Nephron progenitor cell (in vitro differentiated cells): ENCODE measurements at places on chromosomes 16 and 17.

DNA sequence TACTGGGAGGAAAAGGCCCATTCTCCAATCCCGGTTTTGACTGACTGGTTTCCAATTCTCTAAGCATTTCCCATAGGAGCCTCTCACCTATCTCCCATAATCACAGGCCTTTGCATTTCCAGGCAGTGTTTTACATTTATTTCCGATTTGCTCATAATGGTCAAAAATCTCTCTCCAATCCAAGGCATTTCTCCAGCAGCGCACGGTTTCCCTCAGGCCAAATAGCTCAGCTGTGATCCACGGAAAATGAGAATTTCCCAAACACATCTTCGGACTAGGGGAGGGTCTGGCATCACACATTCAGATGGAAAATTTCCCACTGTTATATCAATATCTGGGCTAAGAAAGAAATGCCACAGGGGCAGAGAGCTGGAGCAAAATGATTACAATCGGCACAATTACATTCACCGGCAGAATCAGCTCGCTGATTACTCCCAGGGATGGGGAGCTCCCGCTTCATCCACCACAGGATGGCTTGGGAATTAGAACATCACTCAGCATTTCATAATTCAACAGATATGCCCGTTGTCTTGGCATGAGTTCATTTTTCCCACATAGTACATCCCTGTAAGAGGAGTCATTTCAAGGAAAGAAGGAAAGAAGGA, 6.7 kb downstream of the PIPOX start:
- H3K4me1 ChIP-seq: peaks cover 56% of the 10 kb centered on the region
- peaks cover 20% of the 10 kb centered on the region for H3K27me3 ChIP-seq
- no peak overlapping the region for H3K4me3 ChIP-seq
- no peak overlapping the region for H3K27ac ChIP-seq

- no peaks in the 10 kb centered on the region for H3K36me3 ChIP-seq
- no peak overlapping the region for H3K4me3 ChIP-seq
- H3K27ac ChIP-seq: no peak overlapping the region
Observed at GRCh38 chr17:17537311-17538099, 41.3 kb upstream of the RASD1 start.

DNA sequence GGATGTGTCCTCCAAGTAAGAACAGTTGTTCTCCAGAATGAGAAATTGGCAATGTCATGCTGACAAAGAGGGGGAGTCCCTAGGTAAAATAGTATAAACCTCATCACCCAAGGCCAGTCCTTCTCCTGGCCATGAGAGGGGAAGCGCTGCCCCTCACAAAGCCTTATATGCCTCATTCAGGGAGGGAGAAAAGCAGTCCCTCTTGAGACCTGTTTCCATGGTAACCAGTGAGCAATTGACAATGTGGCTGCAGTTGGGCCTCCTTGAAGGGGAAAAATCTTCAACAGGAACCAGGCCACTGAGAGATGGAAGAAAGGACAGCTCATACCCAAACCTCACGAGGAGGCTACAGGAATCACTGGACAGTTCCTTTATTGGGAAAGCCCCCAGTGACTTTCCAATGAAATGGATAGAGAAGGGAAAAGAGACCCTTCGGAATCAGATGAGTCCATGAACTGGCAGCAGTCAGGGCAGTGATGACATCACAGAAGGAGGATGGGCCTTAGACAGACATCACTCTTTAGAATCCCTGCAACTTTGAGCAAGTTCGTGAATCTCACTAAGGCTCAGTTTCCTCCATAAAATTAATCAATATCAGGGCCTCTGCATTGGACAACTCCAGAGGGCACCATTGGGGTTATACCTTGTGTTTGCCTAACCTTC, 275.7 kb downstream of the TOX3 start:
- H3K4me1 ChIP-seq: peaks cover 13% of the 10 kb centered on the region
- no peak overlapping the region for H3K4me3 ChIP-seq
- H3K36me3 ChIP-seq: no peaks in the 10 kb centered on the region
- DNase-seq: no peak

DNA sequence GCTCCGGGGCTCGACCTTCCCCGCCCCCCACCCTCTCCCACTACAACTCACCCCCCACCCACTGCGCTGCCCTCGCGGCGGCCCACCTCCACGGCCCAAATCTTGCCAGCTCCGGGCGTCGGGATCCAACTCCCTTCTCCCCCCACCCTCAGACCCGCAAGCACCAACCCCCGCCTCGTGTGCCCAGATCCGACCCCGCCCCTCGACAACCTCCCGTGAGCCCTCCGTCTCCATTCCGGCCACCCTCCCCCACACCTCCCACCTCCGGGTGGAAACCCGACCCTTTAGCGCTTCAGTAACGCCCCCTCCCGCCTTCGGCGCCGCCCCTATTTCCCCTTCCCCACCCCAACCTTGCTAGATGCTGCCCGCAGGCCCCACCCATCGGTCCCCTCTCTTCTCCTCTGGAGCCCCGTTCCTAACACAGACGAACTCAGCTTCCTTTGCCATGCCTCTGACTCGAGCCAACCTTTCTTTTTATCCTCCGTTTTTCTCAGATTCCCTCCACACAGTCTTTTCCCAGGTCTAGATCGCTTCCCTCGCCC, 717 bp downstream of the UBE2Z start:
- DNase-seq: peak; percentile 97
- no peaks in the 10 kb centered on the region for H3K27me3 ChIP-seq
- peaks cover 30% of the 10 kb centered on the region for H3K36me3 ChIP-seq
- peaks cover 58% of the 10 kb centered on the region for H3K4me1 ChIP-seq
- peak overlapping the region; percentile 74 for H3K27ac ChIP-seq

DNA sequence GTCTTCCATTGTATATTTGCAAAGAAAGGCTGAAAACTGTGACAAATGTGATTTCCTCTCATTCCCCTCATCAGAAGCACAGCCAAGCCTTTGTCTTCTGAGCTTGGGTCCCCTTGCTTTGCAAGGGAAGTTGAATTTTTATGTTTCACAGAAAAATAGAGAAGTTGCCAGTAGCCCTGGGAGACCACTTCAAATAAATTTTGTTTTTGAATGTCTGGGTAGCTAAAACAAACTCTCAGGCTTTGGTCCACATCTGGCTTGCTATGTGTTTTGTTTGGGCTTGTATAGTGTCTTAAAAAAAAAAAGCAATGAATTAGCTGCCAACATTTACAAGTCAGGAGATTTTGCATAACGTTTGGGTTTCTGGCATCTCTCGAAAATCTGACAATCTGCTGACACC, 24.1 kb downstream of the PIK3R6 start:
- H3K4me1 ChIP-seq: peaks cover under 1% of the 10 kb centered on the region
- no peak for DNase-seq
- H3K36me3 ChIP-seq: no peaks in the 10 kb centered on the region
- H3K4me3 ChIP-seq: no peak overlapping the region
- peaks cover 24% of the 10 kb centered on the region for H3K27me3 ChIP-seq

- DNase-seq: peak; percentile 19
- peak overlapping the region; percentile 97 for H3K27ac ChIP-seq
- peak overlapping the region; percentile 99 for H3K4me3 ChIP-seq
- H3K36me3 ChIP-seq: peaks cover 31% of the 10 kb centered on the region
- H3K4me1 ChIP-seq: peaks cover 75% of the 10 kb centered on the region
Observed at GRCh38 chr17:7932483-7932891, 481 bp downstream of the CNTROB start.

GRCh38 chr17:59764292-59764741, 56.9 kb downstream of the VMP1 start:
- H3K27ac ChIP-seq: no peak overlapping the region

DNA sequence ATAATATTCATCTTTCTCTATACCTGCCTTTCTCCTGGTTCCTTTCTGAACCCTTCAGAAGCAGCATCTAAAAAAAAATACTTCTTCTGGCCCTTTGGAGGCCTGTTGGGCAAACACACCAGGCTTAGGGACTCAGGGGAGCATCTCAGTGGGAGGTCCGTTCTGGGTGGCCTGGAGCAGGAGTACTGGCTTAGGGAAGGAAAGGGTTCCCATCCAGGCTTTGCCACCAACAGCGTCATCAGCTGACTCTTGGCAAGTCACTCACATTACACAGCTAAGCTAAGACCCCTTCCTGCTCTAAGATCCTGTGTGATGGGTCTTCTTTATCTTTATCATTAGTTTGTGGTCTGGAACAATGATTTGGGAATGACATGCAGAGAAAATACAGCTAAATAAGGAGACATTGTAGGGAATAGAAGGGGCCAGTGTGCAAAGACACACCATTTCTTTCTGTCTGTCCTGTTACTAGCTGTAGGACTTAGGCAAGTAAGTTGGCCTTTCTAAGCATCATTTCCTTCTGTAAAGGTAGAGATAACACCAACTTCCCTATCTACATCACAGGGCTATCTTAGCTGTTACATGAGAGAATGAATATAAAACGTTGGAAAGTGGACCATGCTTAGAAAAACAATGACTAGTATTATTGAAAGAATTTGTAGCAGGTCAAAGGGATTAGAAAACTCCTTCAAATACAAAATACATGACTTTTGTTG, 9.9 kb downstream of the PCTP start:
- DNase-seq: no peak
- no peak overlapping the region for H3K27ac ChIP-seq
- peaks cover 13% of the 10 kb centered on the region for H3K4me1 ChIP-seq

- DNase-seq: no peak
- no peak overlapping the region for H3K4me3 ChIP-seq
- no peaks in the 10 kb centered on the region for H3K36me3 ChIP-seq
- peaks cover 34% of the 10 kb centered on the region for H3K27me3 ChIP-seq
- peaks cover 61% of the 10 kb centered on the region for H3K4me1 ChIP-seq
Observed at GRCh38 chr17:45437465-45438283, 5.0 kb upstream of the ARHGAP27 start.

DNA sequence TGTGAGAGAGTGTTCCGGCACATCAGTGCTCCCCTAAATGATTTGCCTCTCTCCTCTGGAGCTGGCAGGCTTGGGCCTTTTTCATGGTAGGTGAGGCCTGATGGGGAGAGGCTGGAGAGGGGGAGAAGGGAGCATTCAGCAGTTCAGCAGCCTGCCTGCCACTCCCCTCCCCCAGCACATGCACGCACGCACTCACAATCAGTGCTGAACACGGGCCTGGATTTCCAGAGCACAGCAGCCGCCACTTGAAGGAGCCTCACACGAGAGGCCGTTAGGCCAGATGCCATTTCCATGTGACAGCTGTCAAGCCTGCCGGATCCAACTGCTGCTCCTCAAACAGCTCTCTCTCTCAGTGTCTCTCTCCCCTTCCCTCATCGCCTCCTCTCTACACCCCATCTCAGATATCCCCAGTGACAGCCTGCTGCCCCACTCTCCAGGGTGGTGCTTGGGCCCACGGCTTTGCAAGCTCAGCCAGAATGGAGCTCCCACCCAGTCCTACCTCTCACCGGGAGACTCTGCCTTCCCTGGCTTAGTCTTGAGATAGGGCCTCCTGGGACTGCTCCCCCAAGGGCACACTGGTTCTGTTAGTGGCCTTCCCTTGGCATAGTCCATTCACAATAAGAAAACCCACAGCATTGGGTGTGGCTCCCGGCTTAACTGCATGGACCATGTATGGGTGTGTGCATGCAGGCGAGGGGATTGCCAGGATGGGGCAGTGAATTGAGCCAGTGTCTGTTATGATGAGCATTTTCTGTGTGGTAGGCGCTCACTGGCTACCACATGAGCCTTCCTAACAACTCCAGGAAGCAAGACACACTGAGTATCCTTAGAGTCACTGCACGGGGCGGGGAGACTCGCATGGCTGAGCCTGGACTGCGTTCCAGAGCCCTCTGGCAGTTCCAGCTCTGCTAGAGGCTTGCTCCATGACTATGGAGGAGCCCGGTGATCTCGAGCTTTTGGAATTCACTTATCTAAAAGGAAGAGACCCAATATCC, 226.2 kb downstream of the CCDC182 start:
- peaks cover 3% of the 10 kb centered on the region for H3K27me3 ChIP-seq
- peaks cover 39% of the 10 kb centered on the region for H3K36me3 ChIP-seq
- peaks cover 49% of the 10 kb centered on the region for H3K4me1 ChIP-seq
- peak; percentile 46 for DNase-seq
- H3K4me3 ChIP-seq: peak overlapping the region; percentile 64
- peak overlapping the region; percentile 95 for H3K27ac ChIP-seq

DNA sequence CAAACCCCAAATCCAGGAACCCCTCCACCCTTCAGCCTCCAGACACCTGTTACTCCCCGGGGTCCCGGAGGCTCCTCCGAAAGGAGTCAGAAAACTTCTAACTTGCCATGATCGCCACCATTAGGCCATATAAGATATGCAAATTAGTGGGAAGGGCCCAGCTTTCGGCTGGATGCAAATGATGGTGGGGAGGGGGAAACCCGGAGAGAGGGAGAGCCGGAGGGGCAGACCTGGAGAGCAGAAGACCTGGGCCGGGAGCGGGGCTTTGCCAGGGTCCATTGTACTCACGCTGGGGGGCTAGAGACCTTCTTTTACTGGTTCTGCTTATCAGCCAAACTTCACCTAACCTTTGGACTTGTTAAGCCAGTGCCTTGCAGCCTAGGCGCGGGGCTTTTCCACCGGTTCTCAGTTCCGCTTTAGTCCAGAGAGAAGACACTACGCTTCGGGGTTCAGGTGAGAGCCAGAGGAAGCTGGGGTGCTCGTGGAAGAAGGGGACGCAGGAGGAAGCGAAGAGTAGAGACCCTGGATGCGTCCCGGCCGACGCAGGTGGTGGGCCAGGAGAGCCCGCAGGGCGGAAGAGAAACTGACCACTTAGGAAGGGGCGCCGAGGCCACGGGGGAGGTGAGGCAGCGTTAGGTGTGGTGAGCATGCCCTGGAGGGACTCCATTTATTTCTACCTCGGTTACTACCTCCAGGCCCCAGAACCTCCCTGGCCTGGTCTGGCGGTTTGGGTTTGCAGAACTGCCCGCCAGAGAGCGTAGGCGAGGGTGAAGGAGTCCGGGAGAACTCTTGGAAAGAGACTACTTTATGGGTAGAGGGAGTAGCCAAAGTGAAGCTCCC, at the start of gene HNF1B:
HNF1B (minus strand) TSS at position 99 of the 840 bp plus-strand sequence. CDS start 175 bp downstream, outside the sequence.
- H3K27me3 ChIP-seq: peaks cover 99% of the 10 kb centered on the region
- peak; percentile 39 for DNase-seq
- no peaks in the 10 kb centered on the region for H3K36me3 ChIP-seq
- H3K4me1 ChIP-seq: peaks cover 35% of the 10 kb centered on the region
- H3K27ac ChIP-seq: no peak within 1 kb of the TSS

DNA sequence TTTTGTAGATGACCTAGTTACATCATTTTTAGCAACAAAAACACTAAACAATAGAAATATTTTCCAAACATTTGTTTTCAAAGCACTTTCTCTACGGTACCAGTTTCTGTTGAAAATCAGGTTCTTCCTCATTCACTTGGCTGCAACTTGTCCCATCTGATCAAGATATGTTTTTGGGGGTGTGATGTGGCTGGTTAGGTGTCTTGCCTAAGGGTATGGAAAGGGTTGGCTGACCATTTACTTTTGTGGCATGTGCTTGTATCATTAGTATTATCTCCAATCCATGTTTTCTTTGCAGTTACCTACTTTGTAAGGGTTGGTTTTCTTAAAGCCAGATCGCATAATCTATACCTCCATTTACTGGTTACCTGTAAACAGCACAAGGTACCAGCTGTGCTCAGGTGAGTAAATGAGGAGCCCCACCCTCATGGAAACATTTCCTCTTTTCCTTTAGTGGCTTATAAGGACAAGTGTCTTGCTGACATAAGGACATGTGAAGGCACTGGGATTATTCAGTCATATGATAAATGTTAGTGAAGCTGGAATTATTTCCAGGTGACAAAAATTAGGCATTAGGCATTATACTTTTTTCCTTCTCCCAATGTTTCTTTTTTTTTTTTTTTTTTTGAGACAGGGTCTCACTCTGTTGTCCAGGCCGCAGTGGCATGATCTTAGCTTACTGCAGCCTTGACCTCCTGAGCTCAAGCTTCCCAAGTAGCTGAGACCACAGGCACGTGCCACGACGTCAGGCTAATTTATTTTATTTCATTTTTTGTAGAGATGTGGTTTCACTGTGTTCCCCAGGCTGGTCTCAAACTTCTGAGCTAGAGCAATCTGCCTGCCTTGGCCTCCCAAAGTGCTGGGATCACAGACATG, 162.0 kb downstream of the CCDC182 start:
- no peak for DNase-seq
- no peak overlapping the region for H3K4me3 ChIP-seq
- peaks cover 11% of the 10 kb centered on the region for H3K27me3 ChIP-seq
- H3K4me1 ChIP-seq: peaks cover 84% of the 10 kb centered on the region
- H3K36me3 ChIP-seq: peaks cover 23% of the 10 kb centered on the region
